Foreskin keratinocyte (primary cell): ENCODE measurements at places on chromosomes 2 and 18.
A peak's percentile ranks its signal among the peaks of the same experiment; 100 is the strongest.

- no peak for DNase-seq
These were observed 282.9 kb upstream of the KCNH7 start for GRCh38 chr2:163121483-163121882.

GRCh38 chr2:10757814-10758286, 36.4 kb downstream of the ATP6V1C2 start:
- DNase-seq, result no peak

DNA sequence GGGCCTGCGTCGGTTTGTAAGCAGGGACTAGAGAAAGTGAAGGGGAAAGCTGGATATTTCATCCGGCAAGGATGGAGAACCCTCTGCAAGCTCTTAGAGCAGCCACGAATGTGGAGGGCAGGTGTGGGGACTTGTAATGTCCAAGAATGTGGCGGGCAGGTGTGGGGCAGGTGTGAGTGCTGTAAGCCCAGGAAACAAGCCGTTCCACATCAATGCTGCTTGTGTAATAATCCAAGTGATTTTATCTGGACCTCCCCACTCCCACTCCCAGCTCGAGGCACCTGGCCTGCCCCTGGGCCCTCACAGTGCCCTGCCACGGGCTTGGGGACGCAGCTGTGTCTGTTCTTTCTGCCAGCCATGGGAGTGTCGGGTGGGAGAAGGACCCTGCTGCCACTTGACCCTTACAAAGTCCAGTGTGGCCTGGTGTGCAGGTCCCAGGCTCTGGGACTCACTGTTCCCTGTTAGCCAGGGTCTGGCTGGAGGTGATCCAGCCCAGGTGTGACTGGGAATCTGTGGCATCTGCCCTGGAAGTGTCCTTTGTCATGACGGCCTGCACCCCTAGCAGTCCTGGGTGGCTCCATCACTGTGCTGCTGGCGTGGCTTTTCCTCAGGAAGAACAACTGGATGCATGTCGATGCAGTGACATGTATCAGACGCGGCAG, 42.8 kb downstream of the SOX11 start:
- no peak for DNase-seq

GRCh38 chr2:214695789-214696188, 113.7 kb downstream of the BARD1 start:
- peak; percentile 9 for DNase-seq

- DNase-seq, result no peak
These were observed 87.0 kb upstream of the SPATS2L start for GRCh38 chr2:200219309-200220113.
